Stimulated activated CD8-positive, alpha-beta memory T cell treated with anti-CD3 and anti-CD28 coated beads, Interleukin-2, amount 100 ng/mL, for 1 hour (primary cell): ENCODE measurements at places on chromosomes 2 and 18.

DNA sequence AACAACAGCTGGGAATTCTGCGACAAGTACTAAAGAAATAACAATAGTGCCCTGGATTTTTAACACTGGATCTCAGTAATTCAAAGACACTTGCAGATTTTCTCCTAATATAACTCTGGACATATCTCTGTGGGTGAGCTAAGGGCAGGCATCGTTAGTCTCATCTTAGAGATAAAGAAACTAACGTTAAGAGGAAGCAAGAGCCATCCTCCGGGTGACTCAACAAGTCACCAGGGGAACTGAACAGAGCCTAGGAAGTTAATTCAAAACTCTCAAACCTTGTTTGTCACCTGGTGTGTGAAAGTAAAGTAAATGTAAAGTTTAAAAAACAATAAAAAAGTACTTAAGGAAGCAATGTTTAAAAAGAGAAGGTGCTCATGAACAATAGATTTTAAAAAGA, 41.6 kb upstream of the NRP2 start:
- DNase-seq = no peak

- no peak for DNase-seq
Measured at GRCh38 chr2:204749319-204749718, 204.0 kb downstream of the PARD3B start.

DNA sequence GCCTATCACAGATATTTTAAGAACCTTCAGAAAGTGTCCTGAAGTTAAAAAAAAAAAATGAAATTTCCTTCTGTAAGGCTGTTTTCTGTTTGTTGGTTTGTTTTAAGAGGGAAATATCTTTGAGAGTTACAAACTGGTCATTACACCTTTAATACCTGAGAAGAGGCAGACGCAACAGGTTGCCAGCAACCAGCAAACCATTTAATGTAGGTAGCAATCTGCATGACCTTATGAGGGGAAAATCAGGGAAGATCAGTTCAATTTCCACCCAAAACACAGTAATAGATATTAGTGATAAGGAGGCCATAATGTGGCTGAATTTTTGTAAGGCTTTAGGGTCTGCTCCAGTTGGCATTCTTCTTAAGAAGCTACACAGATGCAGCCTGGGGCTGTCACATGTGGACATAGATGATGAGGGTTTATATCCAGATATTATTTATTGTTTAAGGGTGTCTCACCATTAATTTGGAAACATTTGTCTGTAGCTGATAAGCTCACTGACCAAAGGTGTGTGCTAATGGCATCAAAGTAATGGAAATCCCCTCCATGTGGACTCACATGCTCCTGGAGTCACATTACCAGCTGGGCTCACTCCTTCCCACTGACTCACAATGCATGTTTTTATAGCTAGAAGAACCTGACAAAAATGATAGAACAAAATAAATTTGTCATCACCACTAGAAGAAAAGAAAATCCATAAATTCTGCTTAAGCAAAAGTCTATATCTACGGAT, 83.5 kb upstream of the DTNA start:
- no peak for DNase-seq

DNA sequence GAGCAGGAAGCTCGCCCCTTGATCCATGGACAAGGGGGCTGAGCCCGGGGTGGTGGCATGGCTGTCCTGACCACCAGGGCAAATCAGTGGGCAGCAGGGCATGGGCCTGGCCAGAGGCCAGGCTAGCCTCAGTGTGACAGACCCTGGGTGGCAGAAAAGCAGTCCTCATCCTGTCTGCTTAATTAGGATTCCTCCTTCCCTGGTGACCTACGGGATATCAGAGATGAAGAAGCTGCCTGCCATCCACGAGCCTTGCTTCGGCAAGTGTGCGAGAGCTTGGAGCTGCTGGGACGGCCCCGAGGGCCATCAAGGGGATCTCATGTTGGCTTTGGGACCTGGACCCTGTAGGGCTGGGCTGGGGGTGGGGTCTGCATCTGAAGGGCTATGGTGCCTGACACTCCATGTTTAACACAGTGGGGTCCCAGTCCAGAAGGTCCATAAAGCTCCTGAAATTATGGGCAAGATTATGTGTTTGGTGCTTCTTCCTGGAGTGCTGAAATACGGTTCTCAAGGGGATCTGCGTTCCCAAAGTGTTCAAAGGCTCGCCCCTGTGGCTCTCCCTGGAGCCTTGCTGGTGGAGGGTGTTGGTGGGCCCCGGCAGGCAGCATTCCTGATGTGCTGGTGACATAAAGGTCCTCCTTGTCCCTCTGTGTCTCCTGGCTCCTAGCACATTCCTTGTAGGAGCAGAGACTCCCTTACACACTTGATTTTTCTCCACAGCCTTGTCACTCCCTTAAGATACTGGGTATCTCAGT, 52.6 kb downstream of the KCNIP3 start:
- DNase-seq = no peak

DNA sequence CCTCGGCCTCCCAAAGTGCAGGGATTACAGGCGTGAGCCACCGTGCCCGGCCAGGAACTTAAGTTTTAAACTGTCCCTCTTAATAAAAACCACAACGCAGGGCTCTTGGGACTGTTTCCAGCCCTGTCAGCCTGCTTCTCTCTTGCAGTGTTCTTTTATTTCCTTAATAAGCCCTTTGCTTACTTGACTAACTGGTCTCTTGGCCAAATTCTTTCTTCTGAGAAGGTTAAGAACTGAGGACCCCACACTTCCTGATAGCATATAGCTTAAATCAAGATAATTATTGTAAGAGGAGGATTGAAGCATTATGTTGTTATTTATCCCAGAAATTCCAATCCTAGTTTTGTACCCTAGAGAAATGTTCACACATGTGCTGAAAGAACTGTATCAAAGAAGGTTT, 128.2 kb upstream of the UXS1 start:
- no peak for DNase-seq

GRCh38 chr18:24922491-24922890, 429.5 kb downstream of the ZNF521 start:
- no peak for DNase-seq

DNA sequence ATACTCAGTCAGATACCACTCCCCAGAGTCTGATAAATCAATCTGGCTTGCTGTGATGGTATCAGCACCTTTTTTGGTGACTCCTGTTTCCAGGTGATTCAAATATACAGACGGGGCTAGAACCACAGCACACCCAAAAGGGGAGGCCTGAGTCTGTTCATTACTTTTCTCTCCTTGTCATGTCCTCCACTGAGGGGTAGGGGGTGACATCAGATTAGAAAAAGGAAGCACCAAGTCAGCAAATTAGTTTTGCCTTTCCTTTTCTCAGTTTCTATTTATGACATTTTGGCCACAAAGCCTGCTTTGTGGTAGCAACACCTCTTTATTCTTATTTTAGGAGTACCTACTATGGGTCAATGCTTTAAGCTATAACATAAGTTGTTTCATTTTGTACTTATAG, 127.4 kb downstream of the CCDC102B start:
- DNase-seq = no peak

GRCh38 chr18:36355511-36355910, 58.0 kb downstream of the FHOD3 start:
- DNase-seq = no peak

DNA sequence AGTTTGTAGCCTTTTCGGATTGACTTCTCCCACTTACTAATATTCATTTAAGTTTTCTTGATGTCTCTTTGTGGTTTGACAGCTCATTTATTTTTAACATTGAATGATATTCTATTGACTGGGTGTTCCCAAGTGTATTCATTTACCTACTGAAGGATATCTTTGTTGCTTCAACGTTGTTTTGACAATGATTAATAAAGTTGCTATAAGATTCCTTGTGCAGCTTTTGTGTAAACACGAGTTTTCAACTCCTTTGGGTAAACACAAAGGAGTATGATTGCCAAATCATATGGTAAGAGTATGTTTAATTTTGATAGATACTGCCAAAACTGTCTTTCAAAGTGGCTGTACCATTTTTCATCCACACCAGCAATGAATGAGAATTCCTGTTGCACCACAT, 1200.9 kb downstream of the DSC3 start:
- no peak for DNase-seq

GRCh38 chr18:35186291-35187034, 54.4 kb upstream of the ZNF397 start:
- DNase-seq = no peak

DNA sequence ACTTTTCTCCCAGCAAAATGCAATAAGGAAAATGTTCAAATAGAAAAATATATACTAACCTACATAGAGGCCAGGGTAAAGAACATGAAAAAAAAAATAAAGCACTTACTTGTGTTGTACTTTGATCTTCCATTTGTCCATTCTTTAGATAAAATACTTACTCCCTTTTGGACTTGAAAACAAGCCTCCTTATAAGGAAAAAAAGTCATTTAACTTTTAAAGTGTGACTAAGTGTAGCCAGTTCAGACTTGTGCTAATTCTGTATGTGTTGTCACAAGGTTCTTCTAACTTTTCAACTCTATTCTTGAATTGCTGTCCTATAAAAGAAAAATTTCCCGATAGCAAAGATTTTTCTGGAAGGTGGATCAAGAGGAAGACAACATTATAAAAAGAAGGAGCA, 23.2 kb downstream of the SLC40A1 start:
- DNase-seq = no peak

DNA sequence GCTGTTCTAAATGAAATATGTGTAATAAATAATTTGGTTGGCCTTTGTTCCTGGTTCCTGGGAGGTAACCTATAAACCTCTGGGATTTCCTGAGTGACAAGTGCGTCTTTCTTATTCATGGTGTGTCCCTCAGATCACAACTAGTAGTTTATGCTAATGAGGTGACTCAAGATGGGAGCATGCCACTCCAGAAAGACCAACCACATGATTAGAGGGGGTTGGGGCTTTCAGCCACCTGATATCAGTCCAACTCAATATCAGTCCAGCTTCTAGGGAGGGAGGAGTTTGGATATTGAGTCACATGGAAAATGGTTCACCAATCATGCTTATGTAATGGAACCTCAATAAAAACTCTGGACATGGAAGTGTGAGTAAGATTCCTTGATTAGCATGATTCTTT, 96.6 kb downstream of the QPCT start:
- no peak for DNase-seq

DNA sequence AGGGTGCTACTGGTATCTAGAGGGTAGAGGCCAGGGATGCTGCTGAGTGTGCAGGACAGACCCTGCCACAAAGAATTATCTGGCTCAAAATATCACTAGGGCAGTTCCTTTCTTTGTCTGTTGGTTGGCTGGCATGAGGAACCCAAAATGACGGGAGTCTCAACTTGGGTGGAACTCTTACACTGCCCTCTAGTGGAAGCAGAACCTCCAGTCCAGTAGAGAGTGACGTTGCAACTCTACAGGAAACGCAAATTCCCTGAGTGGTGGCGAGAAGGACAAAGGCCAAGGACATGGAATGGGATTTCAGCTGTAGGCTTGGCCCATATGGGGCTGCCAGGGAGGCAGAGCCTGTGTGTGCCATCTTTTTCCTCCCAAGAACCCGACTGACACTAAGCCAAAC, 47.1 kb downstream of the COPS8 start:
- DNase-seq = no peak

DNA sequence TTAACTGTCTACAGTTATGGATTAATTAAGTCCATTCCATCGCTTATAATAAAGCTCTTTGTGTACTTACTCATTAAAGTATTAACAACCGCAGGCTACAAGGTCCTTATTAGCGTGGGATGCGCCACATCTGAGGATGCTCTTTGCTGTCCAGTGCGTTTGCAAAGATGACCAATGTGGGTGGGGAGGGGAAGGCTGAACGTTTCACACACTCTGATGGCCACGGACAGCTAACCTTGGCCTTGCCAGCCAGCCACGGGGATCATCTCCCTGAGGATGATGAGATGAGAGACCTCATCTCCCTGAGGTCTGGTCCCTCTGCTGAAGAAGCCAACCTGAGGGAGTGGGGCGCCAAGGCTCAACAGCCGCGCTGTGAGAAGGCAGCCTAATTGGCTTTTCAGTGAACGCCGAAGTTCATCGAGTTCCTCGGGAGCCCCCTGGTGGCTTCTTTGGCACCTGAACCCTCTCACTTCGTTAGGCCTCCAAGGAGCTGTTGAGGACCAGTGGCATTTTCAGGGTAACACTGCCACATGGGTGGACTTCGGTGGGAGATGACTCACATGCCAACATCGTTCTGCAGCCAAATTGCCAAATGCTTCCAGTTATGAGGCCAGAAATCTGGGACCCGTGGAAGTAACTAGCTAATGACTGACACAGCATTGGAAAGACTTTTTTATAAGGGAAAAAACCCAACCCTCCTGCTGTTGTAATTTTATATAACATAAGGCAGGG, 69.3 kb upstream of the SEC11C start:
- peak; percentile 46 for DNase-seq

DNA sequence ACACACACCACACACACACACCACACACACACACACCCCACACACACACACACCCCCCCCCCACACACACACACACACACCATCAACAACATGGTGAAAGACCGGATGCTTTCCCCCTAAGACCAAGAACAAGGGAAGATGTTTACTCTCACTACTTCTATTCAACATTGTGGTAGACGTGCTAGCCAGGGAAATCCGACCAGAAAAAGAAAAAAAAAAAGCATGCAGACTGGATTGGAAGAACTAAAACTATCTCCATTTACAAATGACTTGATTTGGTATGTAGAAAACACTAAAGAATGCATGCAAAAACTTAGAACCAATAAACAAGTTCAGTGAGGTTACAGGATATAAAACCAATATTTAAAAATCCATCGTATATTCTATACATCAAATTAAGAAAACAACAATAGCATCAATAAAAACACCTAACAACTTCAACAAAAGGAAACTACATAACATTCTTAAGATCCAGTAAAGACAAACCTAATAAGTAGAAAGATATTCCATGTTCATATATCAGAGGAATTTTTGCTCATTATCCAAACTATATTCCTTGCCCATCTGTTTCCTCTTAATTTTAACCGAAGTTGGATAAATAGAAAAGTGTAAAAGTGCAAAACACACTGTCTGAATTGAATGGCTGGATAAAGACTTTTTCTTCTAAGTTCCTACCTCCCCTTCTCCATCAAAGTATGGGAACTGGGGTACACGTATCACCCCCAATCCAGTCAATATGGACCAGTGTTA, 51.5 kb upstream of the RNU4ATAC start:
- no peak for DNase-seq

- DNase-seq = no peak
Measured at GRCh38 chr2:233700028-233700635, 7.4 kb downstream of the UGT1A6 start.

GRCh38 chr2:113084249-113085000, 16.7 kb downstream of the IL1F10 start:
- DNase-seq = no peak

DNA sequence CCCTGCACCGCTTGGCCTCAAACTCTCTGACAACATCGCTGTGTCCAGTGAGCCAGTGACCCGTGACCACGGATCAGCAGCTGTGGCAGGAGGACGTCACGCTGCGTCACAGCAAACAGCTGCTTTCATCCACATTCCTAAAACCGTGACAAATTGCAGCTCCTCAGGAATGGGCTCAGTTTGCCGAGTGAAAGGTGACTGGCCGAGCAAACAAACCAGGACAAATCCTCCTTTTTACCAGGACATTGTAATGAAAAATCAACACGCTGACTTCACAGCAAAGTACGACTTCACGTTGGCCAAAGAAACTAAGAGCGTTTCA, 57.6 kb downstream of the PXDN start:
- DNase-seq = no peak

- DNase-seq = no peak
Measured at GRCh38 chr18:76720683-76721082, 101.7 kb upstream of the ZNF236 start.

GRCh38 chr18:523561-523960, 23.1 kb upstream of the COLEC12 start:
- DNase-seq = no peak

GRCh38 chr2:69926849-69927515, 12.1 kb downstream of the MXD1 start:
- DNase-seq = no peak
